ENCODE measurements at places on chromosomes 6 and 20. TPM values are rescaled to one million over a fixed set of nuclear protein-coding genes. Genes with fewer than 3 reads are reported as not detected.

The KHDC1 gene
- total RNA-seq, result 2.1 TPM

The KIAA1755 gene
- 1.1 TPM for total RNA-seq

The ARFGAP1 gene
- total RNA-seq, result 35.7 TPM

The DPPA5 gene
- total RNA-seq, result not detected

The ZSCAN26 gene
- total RNA-seq, result 21.4 TPM

The TMEM200A gene
- 30.9 TPM for total RNA-seq

The FAM83C gene
- not detected for total RNA-seq

The RBM12 gene
- total RNA-seq, result 41.9 TPM

The SPEF1 gene
- total RNA-seq, result not detected

The PTK6 gene
- 0.48 TPM for total RNA-seq

The ZFP57 gene
- not detected for total RNA-seq

DNA sequence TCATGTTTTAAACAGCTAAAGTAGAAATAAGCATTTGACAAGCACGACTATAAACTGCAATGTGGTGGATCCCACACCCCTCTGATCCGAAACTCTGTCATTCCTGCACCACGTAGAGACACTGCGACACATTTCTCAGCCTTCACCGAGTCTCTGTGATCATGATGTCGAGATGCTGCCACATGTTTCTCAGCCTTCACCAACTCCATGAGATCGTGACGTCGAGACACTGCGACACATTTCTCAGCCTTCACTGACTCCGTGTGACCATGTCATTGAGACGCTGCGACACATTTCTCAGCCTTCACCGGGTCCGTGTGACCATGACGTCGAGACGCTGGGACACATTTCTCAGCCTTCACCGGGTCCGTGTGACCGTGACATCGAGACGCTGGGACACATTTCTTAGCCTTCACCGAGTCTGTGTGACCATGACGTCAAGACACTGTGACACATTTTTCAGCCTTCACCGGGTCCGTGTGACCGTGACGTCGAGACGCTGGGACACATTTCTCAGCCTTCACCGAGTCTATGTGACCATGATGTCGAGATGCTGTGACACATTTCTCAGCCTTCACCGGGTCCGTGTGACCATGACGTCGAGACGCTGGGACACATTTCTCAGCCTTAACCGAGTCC lies 143.0 kb downstream of the TTLL2 start:
- no peak for DNase-seq

DNA sequence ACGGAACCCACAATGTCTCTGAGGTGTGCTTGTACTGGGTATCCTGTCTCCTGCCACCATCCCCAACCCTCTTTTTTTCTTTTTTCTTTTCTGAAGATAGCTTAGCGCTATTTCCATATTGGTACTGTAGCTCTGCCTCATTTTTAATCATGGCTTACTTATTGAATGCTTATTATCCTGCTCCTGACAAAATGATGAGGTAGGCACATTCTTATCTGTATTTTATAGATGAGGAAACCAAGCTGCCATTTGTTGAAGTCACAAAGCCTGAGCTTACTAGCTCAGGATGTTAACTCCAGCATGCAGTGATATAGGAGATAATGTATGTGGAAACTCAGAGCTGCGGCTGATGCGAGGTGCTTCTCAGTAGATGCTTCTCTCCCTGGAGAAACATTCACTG lies 61.4 kb upstream of the GPR6 start:
- DNase-seq, result no peak

- no peak for DNase-seq
Measured at GRCh38 chr6:36578030-36578429, 16.1 kb upstream of the SRSF3 start.

DNA sequence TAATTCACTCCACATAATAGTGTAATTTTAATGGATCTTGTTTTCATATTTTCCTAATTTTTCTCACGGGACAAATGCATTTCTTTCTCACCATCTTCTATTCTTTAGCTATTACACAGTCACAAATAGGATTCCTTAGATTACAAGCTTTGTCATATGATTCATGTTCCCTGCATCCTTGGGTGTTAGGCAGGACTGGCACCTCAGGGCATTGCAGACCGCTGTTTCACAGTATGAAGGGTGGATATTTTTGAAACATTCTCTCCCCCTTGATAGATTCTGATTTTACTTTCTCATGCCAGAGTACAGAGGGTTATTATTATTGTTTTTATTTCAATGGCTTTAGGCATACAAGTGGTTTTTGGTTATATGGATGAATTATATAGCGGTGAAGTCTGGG lies 602.5 kb downstream of the PHF3 start:
- DNase-seq, result no peak

- DNase-seq, result no peak
Measured at GRCh38 chr6:33914645-33915044, 110.8 kb upstream of the MLN start.

GRCh38 chr6:8536122-8536521 lies 100.8 kb upstream of the SLC35B3 start:
- no peak for DNase-seq

DNA sequence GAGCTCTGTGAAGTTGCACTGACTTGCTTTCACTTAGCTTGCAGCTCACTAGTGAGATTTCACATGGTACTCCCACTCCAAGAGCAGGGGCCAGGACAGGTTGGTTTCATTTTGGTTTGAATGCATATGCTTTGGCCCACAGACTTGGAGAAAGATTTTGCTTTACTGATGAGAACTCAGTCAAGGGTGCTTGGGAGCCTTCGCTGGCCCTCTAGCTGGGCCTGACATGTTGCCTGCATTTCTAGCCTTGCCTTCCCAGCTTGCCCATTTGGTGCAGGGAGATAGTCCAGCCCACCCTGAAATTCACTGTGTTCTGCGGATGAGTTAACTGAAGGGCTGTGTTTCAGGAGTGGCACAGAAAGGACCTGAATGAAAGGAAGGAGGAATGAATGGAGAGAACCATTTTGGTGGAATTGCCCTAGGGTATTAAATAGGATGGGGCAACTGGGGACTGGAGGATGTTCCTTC lies 1.9 kb downstream of the SGK1 start:
- DNase-seq, result no peak

DNA sequence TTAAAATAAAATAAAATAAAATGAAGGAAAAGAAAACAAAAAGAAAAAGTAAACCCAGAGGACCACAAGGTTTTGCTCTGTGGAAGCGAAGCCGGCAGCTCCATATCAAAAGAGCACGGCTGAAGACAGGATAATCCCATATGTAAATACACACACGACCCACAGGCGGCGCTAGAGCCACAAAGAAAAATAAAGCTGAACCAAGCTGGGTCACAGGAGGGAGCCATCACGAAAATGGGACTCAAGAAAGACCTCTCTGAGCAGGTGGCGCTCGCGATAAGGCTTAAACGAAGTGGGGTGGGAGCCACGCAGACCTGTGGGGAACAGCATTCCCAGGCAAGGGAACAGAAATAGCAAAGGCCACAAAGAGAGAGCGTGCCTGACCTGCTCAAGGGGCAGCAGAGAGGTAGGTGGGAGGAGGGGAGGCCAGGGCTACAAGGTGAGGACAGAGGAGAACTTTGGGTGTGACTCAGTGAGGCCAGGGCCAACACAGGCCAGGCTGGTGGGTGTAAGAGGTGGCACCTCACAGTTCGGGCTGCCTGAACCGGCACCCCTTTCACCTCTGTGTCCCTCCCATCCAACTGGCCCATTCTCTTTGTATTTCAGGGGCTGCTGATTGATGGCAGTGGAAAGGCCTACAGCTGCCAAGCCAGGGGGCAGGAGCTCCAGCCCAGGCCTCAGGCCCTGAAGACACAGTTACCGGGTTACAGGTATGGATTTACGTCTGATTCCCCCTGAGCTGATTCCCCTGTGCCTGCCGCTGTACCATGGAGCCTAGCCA lies 26.0 kb downstream of the PTGIS start:
- DNase-seq, result peak; percentile 76

- DNase-seq, result no peak
Measured at GRCh38 chr20:38843346-38843745, 37.8 kb downstream of the PPP1R16B start.

DNA sequence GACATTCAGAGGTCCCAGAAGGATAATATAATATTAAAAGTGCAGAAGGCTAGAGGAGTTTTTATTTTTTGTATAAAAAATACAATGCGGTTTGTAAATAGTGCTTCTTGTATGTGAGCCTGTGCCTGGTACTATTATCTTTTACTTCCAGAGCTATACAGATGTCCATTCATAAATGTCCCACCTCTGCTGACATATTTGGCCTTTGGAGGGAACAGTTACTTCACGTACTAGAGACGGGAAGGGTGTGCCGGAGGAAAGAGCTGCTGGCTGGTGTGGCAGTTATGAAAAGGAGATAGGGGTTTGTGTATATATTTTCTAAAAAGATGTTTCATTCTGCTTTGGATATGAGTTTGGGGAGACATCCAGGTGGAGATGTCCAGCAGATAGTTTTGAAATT lies 8.8 kb downstream of the CD109 start:
- no peak for DNase-seq

DNA sequence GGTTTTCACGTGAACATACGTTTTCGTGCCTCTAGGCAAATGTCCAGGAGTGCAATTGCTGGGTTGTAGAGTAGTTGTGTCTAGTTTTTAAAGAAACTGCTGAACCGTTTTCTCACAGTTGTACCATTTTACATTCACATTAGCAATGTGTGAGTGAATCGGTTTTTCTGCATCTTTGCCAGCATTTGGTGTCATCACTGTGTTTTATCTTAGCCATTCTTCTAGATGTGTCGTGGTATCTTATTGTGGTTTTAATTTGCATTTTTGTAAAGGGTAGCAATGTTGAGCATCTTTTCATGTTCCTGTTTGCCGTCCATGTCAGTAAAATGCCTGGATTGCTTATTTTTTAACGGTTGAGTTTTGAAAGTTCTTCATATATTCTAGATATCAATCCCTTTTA lies 10.2 kb downstream of the DOK5 start:
- DNase-seq, result no peak

DNA sequence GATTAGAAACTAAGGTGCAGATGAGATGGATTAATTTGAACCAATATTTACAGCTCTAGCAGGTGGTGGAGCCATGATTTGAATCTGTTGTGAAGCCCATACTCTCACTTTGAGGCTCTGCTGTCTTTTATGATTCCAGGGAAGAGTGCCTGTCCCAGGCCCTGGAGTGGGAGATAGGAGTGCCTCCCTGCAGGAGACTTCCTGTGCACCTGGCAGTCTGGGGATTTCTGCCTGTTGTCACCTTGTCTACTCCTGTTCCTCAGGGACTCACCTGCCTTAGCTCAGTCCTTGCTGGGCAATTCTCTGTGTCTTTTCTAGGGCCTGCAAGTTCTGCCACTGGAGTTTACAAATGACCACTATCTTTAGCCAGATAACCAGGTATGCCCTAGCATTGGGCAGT lies 46.3 kb downstream of the SCAND1 start:
- DNase-seq, result no peak

- no peak for DNase-seq
Measured at GRCh38 chr6:79543886-79544285, 6.7 kb upstream of the LCA5 start.

GRCh38 chr20:12641619-12642018 lies 367.2 kb upstream of the SPTLC3 start:
- no peak for DNase-seq

DNA sequence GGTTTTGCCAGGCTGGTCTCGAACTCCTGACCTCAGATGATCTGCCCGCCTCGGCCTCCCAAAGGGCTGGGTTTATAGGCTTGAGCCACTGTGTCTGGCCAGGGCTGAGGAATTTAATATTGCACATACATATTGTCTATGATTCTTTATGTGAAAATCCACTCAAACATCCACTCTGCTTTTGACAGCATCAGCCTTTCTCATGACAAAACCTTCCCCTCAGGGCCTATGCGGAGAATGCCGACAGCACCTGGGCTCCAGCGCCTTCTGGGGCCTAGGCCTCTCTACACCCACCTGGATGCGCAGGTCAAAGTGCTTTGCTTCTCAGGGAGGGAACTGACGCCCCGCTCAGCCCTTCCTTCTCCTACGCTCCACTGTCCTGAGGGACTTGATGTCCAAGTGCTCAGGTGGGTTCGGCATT lies 5.4 kb downstream of the RAMACL start:
- no peak for DNase-seq

GRCh38 chr6:152529369-152529768 lies 107.8 kb downstream of the SYNE1 start:
- DNase-seq, result peak; percentile 30

DNA sequence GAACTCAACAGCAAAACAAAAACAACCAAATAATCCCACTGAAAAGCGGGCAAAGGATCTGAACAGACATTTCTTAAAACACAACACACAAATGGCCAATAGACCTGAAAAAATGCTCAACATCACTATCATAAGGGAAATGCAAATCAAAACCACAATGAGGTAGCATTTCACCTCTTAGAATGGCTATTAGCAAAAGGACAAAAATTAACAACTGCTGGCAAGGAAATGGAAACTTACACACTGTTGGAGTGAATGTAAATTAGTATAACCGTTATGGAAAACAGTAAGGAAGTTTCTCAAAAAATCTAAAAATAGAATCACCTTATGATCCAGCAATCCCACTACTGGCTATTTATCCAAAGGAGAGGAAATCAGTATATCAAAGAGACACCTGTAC lies 20.9 kb downstream of the FAM8A1 start:
- no peak for DNase-seq

DNA sequence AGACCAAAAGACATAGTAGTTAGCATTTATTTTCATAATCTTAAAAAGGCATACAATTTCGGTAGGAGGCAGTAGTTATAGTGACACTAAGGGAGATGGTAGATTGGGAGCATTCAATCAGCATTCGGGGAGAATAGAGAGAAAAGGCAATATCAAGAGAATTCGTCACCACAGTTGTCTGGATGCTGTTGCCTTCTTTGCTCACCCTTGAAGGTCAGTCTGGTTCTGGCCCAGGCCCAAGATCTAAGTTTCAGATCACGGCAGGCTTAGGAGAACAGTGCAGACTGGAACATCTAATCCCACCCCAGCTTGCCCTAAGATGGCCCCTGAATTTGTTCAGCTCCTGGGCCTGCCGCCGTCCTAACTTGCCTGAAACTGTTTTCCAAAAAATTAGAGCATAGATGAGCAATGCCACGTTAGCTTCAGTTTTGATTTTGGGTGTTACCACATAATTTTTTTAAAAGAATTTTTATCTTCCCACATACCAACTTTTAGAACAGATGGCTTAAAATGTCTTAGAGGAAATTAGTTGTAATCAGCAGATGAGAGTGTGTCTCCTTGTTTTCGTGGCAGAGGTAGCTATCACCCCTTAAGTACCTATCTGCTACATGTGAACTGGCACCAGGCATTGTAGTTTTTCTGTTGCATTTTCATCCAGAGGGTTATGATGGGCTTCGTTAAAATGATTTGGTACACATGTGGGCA lies 8.3 kb upstream of the CEP85L start:
- DNase-seq, result no peak

- peak; percentile 73 for DNase-seq
Measured at GRCh38 chr20:10090588-10091166, 55.9 kb downstream of the ANKEF1 start.

DNA sequence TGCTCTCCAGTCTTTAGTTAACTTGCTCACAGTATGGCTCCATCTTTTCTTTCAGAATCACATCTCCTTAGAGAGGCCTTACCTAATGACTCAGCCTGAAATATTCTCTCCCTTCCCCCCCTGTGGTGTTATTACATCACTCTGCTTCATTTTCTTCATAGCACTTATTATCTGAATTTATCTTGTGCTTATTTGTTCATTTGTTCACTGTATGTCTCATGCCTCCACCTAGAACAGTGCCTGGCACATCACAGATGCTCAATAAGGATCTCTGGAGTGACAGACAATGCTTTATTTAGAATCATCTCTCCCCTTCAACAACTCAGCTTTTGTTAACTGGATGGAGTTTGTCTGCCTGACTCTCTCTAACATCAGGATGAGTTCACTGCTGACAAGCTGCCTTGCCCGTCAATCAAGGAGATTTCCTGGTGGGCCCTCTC lies 96.6 kb upstream of the MAN1A1 start:
- DNase-seq, result peak; percentile 44

Data from RPMI7951 (cell line).